SHP77 treated with DMSO at 0.1 percent for 48 hours (cell line): ENCODE measurements at places on chromosomes 16 and 17.

DNA sequence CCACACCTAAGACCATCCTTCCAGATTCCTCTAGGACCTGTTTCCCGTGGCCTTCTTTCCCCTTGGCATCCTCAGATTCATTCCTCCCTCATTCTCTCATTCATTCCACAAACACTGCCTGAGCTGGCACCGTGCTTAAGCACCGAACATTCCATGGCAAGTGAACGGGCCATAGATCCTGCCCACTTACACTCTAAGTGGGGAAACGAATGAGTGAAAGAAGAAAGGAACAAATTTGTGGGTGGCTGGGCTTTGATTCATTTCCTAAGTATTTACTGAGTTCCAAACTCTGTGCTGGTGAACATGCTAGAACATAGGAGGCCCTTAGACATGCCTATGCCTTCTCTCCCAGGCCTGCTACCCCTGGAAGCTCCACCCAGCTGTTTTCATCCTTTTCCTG lies 30.0 kb downstream of the SRCIN1 start:
- no peak for DNase-seq

- DNase-seq, result no peak
Observed at GRCh38 chr17:77830816-77831473, 127.6 kb upstream of the TNRC6C start.

- no peak for DNase-seq
Observed at GRCh38 chr17:2184993-2185931, 118.3 kb downstream of the SMG6 start.

DNA sequence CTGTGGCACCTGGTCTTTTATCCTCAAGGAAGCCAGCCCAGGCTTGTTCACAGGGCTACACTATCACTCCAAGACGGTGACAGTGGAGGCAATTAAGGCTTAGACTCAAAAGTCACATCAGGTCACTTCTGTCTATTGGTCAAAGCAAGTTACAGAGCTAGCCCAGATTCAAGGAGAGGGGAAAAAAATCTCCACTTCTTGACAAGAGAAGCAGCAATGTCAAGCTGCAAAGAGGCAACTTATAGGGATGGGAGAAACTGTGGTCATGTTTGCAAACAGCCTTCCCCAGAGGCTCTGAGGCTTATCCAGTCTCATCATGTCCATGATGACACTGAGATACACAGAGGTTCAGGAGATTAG lies 31.6 kb downstream of the SERPINF1 start:
- no peak for DNase-seq

GRCh38 chr17:80422981-80423380 lies 8.0 kb downstream of the ENDOV start:
- no peak for DNase-seq

GRCh38 chr16:48250520-48251278 lies 3.4 kb upstream of the ABCC11 start:
- DNase-seq, result no peak

DNA sequence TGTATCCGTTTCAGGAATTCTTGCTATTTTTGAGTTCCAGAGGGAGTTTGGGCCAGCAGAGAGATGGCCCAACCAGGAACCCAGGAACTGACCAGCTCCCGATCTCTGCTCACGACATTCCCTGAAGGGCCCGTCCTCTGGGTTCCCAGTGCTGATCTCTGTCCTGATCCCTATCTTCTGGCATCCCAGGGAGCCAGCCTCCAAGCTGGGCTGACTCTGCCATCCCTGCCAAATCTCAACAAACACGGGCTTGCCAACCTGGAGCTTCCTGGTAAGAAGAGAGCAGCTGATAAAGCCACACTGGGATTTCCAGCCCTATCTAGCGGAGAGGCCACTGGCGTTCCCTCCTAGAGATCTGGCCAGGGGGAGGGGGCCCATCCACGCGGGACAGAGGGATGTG lies 16.2 kb downstream of the GPRC5B start:
- DNase-seq, result no peak

DNA sequence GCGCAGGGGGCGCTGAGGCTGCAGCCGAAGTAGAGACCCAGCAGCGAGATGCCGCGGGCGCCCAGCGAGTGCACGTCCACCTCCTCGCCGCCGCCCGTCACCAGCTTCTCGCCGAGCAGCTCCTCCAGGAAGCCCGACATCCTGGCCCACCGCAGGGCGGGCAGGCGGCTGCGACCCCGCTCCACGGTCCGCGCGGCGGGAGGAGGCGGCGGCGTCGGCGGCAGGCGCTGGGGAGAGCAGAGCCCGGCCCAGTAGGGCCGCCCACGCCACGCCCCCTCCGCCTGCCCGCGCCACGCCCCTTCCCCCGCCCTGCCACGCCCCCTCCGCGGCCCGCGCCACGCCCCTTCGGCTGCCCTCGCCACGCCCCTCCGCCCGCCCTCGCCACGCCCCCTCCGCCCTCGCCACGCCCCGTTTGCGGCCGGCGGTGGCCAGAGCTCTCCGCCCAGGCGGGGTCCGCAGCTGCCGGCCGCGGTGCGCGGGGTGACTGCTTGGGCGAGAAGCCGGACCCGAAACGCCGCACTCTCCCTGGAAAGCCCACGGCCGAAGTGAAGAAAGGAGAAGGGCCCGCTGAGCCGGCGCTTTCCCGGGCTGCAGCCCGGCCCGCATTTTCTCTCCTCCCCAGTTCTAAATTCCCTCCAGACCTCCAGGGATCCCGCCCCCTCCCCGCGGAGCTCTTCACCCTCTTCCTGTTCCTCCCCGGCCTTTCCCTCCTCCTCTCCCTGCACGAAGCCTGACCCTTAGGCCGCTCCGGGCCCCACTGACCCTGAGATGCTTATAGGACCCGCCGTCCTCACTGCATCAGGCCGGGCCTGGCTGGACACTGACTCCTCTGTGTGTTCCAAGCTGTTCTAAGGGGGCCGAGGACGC lies at the start of gene NXN:
TSS of gene NXN (minus strand) at position 238 of the 867 bp plus-strand sequence.
- peak; percentile 39 for DNase-seq

DNA sequence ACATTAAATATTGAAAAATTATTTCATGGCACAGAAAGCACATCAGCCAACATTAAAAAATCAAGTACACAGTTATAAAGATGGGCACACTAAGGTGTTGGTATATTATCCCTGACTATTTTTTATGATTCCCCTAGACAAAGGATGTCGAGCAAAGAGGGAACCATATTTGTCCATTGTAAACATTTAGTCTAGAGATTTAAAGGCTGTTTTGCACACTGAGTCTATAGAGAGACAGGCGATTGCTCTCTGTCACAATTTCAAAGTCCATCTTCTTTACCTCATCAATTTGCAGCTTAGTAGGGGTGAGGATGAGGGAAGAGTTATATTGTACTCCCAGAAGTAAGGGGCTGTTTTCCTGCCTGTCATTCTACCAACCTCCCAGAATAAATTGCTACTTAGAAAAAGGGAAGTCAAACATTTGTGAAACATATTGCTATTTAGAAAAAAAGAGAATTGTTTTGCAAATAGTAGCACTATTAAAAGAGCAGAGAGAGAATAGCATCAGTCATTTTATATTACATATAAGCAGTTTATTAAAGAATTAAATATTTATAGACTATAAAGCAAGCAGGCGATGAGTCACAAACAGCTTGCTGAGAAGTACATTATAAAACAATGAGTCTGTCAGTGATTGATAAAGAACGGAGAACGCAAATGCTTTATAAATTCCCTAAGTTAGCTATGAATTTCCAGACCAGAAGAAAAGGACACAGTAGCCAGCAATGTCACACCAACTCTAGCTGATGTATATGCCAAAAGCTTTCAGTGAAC lies 270.6 kb upstream of the PMFBP1 start:
- no peak for DNase-seq

- peak; percentile 35 for DNase-seq
Observed at GRCh38 chr17:48457080-48457836, 27.2 kb upstream of the SKAP1 start.

- no peak for DNase-seq
Observed at GRCh38 chr17:67531291-67531690, 154.2 kb downstream of the PITPNC1 start.
